Glutamatergic neuron (in vitro differentiated cells): ENCODE measurements at places on chromosomes 2 and 18. TPM values are rescaled to one million over a fixed set of nuclear protein-coding genes. Genes with fewer than 3 reads are reported as not detected.

Gene SERPINB13
- total RNA-seq: not detected

Gene DYNAP
- not detected for total RNA-seq

Gene GALNT13
- 5.5 TPM for total RNA-seq

Gene GKN2
- total RNA-seq: not detected

Gene TEKT4
- total RNA-seq: not detected

Gene CFC1
- total RNA-seq: 1.8 TPM

Gene GRP
- not detected for total RNA-seq

Gene FOXI3
- total RNA-seq: 0.34 TPM

Gene PCARE
- 0.66 TPM for total RNA-seq

DNA sequence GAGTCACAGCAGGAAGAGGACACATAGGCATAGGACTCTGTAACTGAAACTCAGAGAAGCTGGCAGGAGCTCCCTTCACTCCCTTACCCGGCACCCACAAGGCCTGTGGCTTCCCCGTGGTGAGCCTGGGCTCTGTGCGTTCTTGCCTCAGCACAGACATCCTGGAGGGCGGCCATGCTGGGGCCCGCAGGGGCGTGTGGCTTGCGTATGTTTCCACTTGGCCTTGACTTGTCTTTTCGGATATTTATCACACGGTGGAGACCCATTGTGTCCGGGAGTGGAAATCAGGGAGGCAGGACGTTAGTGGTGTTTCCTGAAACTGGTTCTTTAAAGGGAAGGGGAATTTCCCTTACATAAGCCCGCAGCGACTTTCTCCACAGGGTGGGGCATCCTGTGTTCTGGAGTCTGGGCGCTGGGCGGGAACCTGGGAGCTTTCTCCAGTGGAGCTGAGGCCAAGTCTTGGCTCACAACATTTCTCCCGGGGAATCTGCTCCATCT, 49.9 kb upstream of the EML6 start:
- DNase-seq: no peak

DNA sequence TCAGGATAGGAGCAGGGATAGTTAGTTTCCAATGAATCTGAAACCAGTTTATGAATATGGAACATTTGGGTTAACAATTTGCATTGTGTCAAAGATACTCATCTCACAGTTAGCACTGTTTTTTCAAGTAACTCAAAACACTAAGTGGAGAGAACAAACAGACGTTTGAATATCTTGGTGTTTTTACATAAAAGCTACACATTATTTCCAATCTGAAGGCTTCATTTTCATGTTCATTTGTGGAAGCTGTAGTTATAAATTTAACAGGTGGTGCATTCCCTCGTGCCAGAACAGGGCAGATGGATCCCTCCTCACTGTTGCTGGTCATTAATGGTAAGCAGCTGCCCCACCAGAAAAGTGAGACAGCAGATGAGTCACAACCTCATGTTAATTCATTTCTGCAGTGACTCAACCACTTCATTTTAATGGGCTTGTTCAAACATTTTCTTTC, 286.9 kb downstream of the TMX3 start:
- DNase-seq: peak; percentile 63

DNA sequence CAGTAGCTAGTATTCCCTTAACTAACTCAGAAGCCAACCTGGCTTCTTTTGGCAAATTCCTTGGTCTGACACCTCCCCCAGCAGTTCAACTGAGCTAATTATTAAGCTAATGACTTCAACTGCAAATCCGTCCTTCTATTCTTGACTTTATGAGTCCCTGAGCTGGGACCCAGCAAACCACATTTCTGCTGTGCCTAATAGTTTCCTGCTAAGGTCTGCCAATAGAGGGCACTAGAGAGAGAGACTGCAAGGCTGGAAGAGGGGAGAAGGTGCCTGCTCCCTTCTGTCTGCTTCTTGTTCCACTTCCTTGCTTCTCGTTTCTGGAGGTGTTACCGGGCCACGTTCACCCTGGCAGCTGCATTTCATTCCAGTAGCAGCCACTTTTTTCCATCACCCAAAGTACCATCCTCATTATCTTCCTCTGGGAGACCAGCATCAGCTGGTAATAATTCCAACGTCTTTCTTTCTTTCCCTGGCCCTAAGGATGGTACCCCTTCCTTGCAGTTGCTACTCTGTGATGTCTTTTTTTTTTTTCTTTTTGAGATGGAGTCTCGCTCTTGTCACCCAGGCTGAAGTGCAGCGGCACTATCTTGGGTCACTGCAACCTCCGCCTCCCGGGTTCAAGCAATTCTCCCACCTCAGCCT, 352.0 kb downstream of the TNS1 start:
- no peak for DNase-seq

- DNase-seq: no peak
These were observed 176.6 kb upstream of the CREB1 start for GRCh38 chr2:207352978-207353671.

DNA sequence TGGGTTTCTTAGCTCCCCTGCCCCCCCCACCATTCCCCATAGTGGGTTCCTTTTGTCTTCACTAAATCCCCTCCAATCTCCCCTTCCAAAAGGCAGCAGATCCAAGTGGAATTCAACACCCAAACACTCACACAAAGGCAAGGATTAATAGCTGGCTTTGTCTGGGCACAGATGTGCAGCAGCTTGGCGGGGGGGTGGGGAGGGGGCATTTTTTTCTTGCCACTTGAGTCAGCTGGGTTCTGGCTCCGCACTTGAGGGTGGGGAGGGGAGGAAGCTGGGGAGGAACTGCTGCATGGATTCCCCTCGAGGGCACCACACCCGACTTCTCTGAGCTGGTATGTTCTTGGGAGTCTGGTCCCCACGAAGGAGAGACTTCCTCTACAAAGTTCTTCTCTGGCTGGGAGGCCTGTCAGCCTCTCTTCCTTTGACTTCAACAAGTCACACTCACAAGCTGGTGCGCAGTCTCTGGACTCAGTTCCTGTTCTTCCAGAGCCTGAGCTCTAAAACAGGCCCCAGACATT, 36.0 kb downstream of the SERTAD2 start:
- no peak for DNase-seq

- no peak for DNase-seq
These were observed 76.0 kb upstream of the SALL3 start for GRCh38 chr18:78903436-78904178.

DNA sequence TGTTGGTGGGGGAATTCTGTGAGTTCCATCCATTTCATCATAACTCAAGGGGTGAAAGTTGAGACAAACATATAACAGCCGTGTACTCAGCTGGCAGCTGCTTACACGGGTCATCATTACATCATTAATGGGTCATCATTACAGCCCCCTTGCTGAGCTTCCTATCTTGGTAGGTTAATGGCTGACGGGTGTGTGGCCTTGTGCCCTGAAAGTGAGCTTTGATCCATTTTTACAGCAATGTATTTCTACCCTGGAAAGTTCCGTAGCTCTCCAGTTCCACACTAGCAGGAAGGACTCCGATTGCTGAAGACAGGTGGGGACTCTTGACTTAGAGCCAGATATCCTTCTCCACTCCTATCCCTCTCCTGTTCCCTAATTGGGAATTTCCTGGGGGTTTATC, 105.2 kb upstream of the DLX2 start:
- DNase-seq: no peak

- no peak for DNase-seq
These were observed 49.7 kb downstream of the TANK start for GRCh38 chr2:161209902-161210301.

DNA sequence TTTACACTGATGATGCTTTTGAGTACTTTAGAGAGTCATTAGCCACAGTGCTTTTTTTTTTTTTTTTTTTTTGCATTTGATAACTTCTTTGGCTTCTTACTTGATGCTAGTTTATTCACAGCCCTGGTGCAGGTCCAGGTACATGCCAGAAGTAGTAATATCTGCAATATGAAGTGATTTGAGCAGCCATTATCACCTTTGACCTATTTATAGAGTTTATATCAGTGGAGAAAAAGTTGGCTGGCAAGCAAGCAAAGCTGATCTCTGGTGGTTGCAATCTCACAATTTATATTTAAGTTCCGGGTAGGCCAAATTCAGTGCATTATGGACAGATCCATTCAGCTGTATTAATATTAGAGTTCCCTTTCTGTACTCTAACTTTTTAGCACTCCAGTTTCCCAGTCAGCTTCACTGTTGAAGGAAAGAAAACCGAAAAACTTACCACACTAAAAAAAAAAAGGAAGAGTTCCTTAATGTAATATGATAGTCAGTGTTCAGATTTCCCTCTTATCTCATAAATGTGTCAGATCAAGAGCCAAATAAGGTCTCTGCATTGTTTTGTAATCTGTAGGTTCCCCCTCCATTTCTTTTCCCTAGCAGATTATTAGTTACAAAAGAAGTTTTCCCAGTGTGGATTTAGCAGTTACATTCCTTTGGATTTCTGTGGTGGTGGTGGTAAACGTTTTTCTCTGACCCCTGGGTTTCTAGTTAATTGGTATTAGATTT, 78.6 kb downstream of the HAUS1 start:
- no peak for DNase-seq

DNA sequence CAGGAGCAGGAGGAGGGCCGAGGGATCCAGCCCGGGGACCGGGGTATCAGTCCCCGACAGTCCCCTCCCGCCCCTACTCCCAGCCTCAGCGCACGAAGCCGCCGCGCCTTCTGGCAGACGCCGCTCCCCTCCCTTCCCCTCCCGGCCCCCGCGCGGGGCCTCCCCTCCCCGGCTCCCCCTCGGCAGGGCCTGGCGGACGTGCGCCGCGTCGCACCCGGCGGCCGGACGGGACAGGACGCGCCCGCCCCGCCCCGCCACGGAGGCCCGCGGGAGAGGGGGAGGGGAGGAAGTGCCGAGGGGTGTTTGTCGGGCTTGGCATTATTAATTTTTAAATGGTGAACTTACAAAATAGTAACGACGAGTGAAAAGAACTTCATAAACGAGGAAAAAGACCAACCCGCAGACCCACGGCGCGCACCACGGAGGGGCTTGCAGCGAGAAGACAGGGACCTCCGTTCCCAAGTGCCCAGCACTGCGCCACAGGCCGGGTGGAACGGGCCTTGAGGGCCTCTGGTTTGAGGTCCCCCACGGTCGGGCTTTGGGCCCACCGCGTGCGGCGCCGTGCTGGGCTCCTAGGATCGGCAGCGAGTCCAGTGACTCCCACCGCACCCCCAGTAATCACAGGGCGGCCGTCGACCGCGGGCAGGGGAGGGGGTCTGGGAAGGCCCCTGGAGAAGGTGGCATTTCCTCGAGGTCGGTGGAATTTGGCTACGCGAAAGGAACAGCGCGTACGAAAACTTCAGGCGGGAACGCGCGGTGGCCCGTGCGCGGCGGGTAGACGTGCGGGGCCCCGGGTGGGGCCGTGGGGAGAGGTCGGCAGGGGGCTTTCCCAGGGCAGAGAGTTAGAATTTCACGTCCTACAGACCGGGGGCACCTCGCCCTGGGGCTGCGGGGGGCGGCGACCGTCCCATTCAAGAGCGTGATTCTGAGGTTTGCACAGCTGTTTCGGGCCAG, 954 bp upstream of the CTDSP1 start:
- DNase-seq: no peak

DNA sequence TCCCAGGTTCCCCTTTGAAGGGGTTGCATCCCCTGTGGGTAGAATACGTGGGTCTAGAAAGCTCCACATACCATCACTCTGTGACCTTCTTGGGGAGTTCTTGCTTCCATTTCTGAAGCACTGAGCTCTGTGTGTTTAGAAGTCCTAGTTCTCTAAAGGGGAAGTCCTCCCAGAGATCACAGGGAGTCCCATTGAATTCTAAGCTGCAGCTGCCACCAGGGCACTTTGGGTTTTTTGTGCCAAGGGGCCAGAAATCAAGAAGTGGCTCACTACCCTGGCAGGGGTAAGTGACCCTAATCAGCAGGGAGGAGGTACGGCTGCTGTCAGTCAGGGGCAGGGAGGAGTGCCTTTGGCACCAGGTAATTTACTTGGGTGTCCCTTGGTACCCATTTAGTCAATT, 70.9 kb downstream of the EHD3 start:
- DNase-seq: no peak

DNA sequence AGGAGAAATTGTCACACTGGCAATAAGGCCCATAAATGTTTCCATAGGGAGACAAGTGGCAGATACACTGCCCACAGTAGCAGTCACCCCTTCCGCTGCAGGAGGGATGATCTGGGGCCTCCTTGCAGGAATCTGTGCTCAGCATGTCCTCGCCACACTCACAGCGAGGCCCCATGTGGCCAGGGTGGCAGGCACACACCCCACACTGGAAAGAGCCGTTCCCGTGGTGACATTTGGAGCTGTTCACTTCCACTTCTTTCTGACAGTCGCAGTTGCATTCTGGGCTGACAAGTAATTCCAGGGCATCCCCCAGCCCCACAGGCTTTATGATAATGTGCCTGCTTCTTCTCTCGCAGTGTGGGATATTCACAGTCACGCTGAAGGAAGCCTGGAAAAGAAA, 62.6 kb downstream of the ITGB6 start:
- no peak for DNase-seq

- DNase-seq: no peak
These were observed 1.9 kb upstream of the CYP27A1 start for GRCh38 chr2:218780046-218780445.

DNA sequence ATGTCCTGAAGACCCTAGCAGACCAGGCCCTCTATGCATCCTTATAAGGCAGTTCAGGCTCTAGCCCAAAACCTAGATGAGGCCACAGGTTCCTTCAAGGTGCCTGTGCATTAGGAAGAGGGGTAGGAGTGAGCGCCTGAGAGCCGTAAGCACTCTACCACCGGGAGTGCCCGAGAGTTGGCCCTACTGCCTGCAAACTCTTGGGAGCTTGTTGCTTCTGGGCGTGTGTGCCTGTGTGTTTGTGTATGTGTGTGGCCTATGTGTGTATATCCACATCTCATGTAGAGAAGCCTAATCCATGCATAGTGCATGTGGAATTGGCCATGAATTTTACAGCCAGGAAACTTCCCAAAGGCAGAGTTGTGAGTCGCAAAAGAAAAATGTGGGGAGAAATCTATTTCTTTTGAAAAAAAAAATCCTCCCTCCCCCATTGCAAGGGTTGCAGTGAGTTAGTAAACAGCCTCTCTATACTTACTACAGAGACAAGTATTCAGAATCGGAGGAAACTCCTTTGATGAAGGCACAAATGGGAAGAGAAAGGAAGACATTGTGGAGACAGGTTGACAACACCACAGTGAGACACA, 96.8 kb downstream of the ADD2 start:
- DNase-seq: no peak

DNA sequence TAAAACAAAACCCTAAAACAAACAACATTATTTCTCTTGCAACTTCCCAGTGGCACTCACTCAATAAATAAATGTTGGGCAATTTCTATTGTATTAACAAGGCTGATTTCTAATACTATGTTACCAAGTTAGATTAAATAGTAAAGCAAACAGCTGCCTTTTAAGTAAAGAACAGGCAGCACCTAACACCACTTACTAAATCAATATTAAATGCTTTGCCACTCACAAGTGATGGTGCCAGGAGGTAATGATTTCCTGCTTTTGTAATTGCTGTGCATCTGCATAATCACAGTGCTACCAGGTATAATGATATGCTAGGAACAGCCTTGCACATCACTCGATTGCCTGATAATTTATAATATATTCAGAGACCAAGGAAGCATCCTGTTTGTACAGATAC, 276.5 kb downstream of the NBAS start:
- DNase-seq: no peak

DNA sequence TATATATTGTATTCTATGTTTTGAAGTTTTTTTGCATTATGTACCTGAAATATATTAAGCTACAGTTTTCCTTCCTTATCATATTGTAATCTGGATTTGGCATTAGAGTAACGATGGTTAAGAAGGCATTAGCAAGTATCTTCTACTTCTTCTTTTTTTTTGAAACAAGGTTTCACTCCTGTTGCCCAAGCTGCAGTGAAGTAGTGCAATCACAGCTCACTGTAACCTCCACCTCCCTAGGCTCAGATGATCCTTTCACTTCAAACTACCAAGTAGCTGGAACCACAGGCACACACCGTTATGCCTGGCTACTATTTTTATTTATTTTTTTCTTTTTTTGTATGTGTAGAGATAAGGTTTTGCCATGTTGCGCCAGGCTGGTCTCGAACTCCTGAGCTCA, 201.1 kb downstream of the ZNF804A start:
- DNase-seq: no peak

- DNase-seq: no peak
These were observed 198.7 kb downstream of the CYP26B1 start for GRCh38 chr2:71948781-71949536.
